Stimulated activated CD4-positive, alpha-beta T cell treated with anti-CD3 and anti-CD28 coated beads, Interleukin-1b, Interleukin-23, amount 100 ng/mL, for 1 hour (primary cell): ENCODE measurements at places on chromosomes 4 and X.

DNA sequence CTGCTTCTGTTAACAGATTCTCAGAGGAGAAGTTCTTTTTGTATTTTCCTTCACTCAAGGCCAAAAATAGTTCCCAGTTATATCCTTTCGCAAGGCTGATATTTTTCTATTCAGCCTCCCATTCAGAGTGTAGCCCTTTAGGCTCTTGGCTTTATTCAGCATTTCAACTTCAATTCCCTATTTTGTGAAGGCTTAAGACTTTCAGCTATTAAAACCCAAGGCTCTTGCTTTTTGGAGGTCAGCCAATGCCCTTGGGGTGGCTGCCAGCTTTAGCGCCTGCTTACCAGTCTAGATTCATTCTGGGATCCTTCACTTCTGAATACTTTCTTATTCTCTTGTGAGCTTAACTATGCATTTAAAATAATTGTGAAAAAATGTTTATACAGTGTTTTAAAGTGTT lies 57.3 kb upstream of the ADGRA3 start:
- DNase-seq, result no peak

DNA sequence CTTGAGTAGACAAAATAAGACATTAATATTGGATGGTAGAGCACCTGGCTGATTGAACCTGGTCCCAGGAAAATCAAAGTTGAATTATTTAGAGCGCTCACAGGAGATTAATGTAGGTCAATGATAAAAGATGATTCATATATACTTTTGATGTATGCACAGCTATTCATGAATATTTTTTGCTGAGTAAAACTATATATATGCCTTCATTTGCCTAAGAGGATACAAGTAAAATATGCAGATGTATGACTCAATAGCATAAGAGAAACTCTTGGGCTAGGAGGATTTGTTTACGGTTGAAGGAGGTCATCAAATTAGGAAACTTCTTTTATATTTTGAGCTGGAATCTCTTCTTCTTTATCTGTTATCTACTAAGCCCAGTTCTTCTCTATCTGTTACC lies 202.7 kb upstream of the HS3ST1 start:
- DNase-seq, result no peak

DNA sequence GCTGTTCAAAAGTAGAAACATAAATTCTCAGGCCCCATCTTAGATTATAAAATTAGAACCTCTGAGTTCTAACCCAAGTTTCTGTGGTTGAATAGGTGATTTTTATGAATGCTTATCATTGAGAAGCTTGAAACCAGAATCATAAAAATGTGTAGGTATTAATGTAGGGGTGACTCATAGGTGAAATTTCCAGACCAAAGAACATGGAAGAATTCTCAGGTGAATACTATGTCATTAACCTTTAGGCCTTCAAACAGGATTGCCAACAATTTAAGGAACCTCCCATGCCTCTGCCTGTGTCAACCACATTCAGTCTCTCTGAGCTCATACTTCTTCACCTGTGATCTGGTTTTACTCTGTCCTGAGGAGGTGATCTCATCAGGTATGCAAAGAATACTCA lies 177.8 kb downstream of the NPFFR2 start:
- DNase-seq, result no peak

DNA sequence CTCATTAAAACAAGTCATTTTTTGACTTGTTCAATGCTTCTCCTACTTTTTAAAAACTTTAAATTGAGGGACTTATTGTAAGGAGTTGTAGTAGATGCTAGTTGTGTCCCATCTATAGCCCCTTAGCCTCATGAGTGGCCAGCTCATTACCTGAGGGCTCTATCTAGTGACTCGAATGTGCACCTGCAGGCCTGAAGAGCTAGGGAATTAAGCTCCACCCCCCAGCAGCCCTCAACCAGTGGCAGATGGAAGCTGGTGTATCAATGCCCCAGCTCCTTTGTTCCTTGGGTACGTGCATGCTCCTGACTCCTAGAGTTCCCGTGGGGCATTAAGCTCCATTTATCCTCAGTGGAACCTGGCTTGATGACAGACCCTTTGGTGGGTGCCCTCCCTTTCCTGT lies 146.7 kb upstream of the FAM9B start:
- DNase-seq, result no peak

- DNase-seq, result no peak
These were observed 130.5 kb downstream of the CPEB2 start for GRCh38 chr4:15132739-15133138.

DNA sequence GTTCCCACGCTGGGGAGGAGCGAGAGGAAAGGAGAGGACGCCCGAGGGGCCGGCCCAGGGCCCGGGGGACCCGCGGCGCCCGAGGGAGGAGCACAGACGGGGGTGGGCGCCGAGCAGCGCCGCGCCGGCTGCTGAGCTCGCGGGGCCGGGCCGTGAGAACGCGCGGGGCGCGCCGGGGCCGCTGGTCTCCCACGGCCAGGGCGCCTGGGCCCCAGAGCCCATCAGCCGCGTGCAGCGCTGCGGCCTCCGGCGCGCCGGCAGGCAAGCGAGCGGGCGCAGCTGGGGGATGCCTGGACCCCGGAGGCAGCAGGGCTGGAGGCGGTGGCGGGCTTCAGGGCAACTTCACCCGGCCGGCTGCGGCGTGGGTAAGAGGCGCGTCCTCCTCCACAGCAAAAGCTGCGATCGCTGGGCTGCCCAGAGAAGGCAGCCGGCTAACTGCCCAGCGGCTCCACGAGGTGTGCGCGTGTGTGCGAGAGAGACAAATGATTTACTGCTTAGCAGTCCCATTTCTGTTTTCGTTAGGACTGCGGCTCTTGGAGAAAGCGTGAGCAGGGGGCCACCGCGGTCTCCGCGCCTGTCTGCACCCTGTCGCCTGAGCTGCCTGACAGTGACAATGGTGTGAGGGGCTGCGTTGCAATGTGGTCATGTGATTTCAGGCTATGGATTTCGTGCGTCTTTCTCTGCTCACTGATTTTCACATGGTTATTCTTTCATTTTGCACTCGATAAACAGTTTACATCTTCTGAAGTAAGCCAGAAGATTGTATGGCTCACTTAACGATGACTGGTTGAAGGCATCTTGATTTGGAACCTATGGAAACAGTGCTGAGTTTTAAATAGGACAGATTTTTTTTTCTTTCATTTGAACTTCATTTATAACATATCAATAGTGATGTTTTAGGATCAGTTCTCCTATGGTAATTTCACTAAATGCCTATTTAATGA lies 1.2 kb downstream of the GUCY1A1 start:
- DNase-seq, result no peak
